ENCODE measurements at places on chromosomes 12 and 14. TPM values are rescaled to one million over a fixed set of nuclear protein-coding genes. Genes with fewer than 3 reads are reported as not detected.

The TSHR gene
- total RNA-seq = not detected

The SUOX gene
- total RNA-seq = 16.0 TPM

The HSPA2 gene
- total RNA-seq = 18.9 TPM

The MEG3 gene
- 4.0 TPM for total RNA-seq

The NANOG gene
- total RNA-seq = not detected

The TOX4 gene
- total RNA-seq = 48.8 TPM

The HHIPL1 gene
- total RNA-seq = 0.22 TPM
